A549 treated with AZD2906 at 1 μM for 4 hours (cell line): ENCODE measurements at places on chromosomes 11 and 22. TPM values are rescaled to one million over a fixed set of nuclear protein-coding genes. Genes with fewer than 3 reads are reported as not detected.

Gene C11orf21
- total RNA-seq = not detected in 5 replicates

Gene SLC22A9
- not detected in 5 replicates for total RNA-seq

Gene SNU13
- 96.4 to 198 TPM (median 177 TPM) in 5 replicates for total RNA-seq

Gene RBM4B
- 17.2 to 20.5 TPM (median 19.0 TPM) in 5 replicates for total RNA-seq

Gene BBS1
- total RNA-seq = 8.9 to 10.5 TPM (median 9.4 TPM) in 5 replicates

Gene GLYATL1
- not detected in 5 replicates for total RNA-seq

Gene DNAJB7
- not detected in 5 replicates for total RNA-seq

Gene BBOX1
- not detected in 5 replicates for total RNA-seq

Gene GRK3
- 2.5 to 3.0 TPM (median 2.9 TPM) in 5 replicates for total RNA-seq

Gene TSGA10IP
- total RNA-seq = not detected in 5 replicates

Gene LIF
- 21.0 to 32.4 TPM (median 28.2 TPM) in 5 replicates for total RNA-seq

Gene DEPDC7
- total RNA-seq = 6.0 to 6.9 TPM (median 6.8 TPM) in 5 replicates

Gene UCP3
- total RNA-seq = 0.87 to 1.4 TPM (median 1.1 TPM) in 5 replicates

Gene ART1
- total RNA-seq = 0.06 to 0.10 TPM in 2 of 5 replicates, not detected in the others

Gene BTBD18
- not detected in 5 replicates for total RNA-seq

Gene AKIP1
- total RNA-seq = 39.4 to 48.0 TPM (median 42.8 TPM) in 5 replicates

Gene NEFH
- total RNA-seq = 0.08 to 0.19 TPM (median 0.12 TPM) in 5 replicates

Gene CCDC15
- 0.41 to 0.62 TPM (median 0.53 TPM) in 5 replicates for total RNA-seq

Gene NPAS4
- not detected in 5 replicates for total RNA-seq

Gene BCO2
- 0.70 to 1.5 TPM (median 0.96 TPM) in 5 replicates for total RNA-seq

Gene ART5
- 0.18 to 0.60 TPM (median 0.27 TPM) in 5 replicates for total RNA-seq

Gene CAPN1
- total RNA-seq = 107 to 119 TPM (median 117 TPM) in 5 replicates

Gene POU2AF2
- total RNA-seq = not detected in 5 replicates

Gene SLC29A2
- total RNA-seq = 6.0 to 10.5 TPM (median 9.3 TPM) in 5 replicates

Gene CD3G
- not detected in 5 replicates for total RNA-seq

Gene SLC5A1
- 0.03 to 0.05 TPM (median 0.03 TPM) in 5 replicates for total RNA-seq

Gene TXN2
- 55.5 to 73.4 TPM (median 68.4 TPM) in 5 replicates for total RNA-seq

Gene ARAP1
- total RNA-seq = 21.4 to 30.5 TPM (median 27.0 TPM) in 5 replicates

Gene ADM
- 100 to 149 TPM (median 110 TPM) in 5 replicates for total RNA-seq

Gene GRAP2
- not detected in 5 replicates for total RNA-seq

Gene CYB5R2
- total RNA-seq = 4.0 to 6.1 TPM (median 4.4 TPM) in 5 replicates

Gene DMC1
- 3.4 to 6.3 TPM (median 4.7 TPM) in 5 replicates for total RNA-seq

Gene CHADL
- 0.10 TPM in 1 of 5 replicates, not detected in the others for total RNA-seq

Gene INPP5J
- total RNA-seq = 0.45 to 0.60 TPM (median 0.48 TPM) in 5 replicates

Gene NAALADL1
- total RNA-seq = not detected in 5 replicates

Gene FOLR3
- total RNA-seq = 0.17 to 0.34 TPM (median 0.25 TPM) in 3 of 5 replicates, not detected in the others

Gene HIKESHI
- 30.3 to 39.4 TPM (median 36.8 TPM) in 5 replicates for total RNA-seq

Gene CLDN5
- total RNA-seq = not detected in 5 replicates

Gene GSTT2
- total RNA-seq = 0.27 TPM in 1 of 5 replicates, not detected in the others

Gene B4GALNT4
- 9.8 to 19.5 TPM (median 14.0 TPM) in 5 replicates for total RNA-seq

Gene TSPAN32
- total RNA-seq = not detected in 5 replicates

Gene MCAT
- 16.2 to 28.3 TPM (median 24.8 TPM) in 5 replicates for total RNA-seq

Gene BTG4
- 0.10 to 0.23 TPM (median 0.18 TPM) in 4 of 5 replicates, not detected in the other for total RNA-seq

Gene OR51B5
- total RNA-seq = not detected in 5 replicates

Gene HTR3A
- total RNA-seq = not detected in 5 replicates

Gene CXCR5
- total RNA-seq = 0.09 to 0.19 TPM (median 0.14 TPM) in 5 replicates

Gene PRR33
- not detected in 5 replicates for total RNA-seq

Gene TMEM191B
- 0.65 to 1.2 TPM (median 1.0 TPM) in 5 replicates for total RNA-seq

Gene RBMXL2
- total RNA-seq = not detected in 5 replicates

Gene MS4A4E
- total RNA-seq = not detected in 5 replicates

Gene SYNGR1
- total RNA-seq = 10.5 to 12.4 TPM (median 11.8 TPM) in 5 replicates

Gene MS4A12
- total RNA-seq = not detected in 5 replicates

Gene RAB39A
- 0.22 to 0.68 TPM (median 0.48 TPM) in 5 replicates for total RNA-seq

Gene CFAP300
- 5.2 to 6.5 TPM (median 5.6 TPM) in 5 replicates for total RNA-seq
